AG08396 (cell line): ENCODE measurements at places on chromosomes 11 and 22.
A peak's percentile ranks its signal among the peaks of the same experiment; 100 is the strongest.

DNA sequence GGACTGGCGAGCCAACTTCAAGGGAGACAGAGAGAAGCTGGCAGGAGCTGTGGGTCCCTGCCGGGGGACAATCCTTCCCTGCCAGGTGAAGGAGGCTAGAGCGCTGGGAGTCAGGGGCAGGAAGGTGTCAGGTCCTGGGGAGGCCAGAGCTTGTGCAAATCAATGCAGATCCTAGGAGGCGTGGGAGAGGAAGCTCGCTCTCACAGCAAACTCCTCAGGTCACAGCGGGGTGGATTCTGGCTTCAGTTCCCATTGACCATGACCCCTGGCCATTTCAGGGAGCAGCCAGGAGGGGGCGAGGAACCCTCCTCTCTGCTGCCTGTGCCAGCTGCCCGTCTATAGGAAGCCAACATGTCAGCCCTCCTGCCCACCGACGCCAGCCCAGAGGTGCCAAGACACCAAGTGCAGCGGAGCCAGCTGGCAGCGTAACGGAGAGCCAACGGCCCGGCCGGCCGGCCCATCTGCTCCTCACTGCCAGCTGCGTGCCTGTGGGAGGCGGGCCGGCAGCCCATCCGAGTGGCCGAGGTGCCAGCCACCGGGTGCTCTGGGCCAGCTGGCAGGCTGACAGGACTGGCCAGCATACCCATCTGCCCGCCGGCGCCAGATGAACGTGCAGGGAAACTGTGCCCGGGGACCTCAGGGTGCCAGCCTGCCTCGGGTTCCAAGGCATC, 374.8 kb downstream of the MIAT start:
- DNase-seq: peak; percentile 13

- DNase-seq: no peak
Measured at GRCh38 chr22:45314786-45315185, 5.1 kb downstream of the FAM118A start.

- DNase-seq: peak; percentile 47
Measured at GRCh38 chr11:9972989-9973388, 309.1 kb downstream of the SWAP70 start.

- DNase-seq: no peak
Measured at GRCh38 chr11:126007238-126007637, 55.4 kb downstream of the CDON start.

DNA sequence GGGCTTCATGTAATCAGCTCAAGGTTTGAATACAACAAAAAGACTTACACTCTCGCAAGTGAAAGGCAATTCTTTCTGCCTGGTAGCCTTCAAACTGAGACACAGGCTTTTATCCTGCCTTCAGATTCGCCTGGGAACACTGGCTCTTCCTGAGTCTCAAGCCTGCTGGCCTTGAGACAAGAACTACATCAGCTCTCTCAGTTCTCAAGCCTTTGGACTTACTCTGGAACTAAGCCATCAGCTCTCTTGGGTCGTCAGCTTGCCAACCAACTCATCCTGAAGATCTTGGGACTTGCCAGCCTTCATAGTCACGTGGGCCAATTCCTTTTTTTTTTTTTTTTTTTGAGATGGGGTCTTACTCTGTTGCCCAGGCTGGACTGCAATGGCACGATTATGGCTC, 35.7 kb upstream of the LRRC10B start:
- DNase-seq: no peak

GRCh38 chr22:44721213-44721612, 19.2 kb downstream of the PRR5 start:
- DNase-seq: no peak

GRCh38 chr22:38886333-38886732, 14.3 kb upstream of the CBX6 start:
- no peak for DNase-seq

GRCh38 chr11:78313898-78314297, 103.7 kb downstream of the GAB2 start:
- DNase-seq: no peak

GRCh38 chr11:77129069-77129841, 1.2 kb downstream of the MYO7A start:
- DNase-seq: no peak

GRCh38 chr22:22673628-22674027, 29.2 kb downstream of the GGTLC2 start:
- no peak for DNase-seq

GRCh38 chr22:23752090-23752691, 1.3 kb upstream of the ZNF70 start:
- no peak for DNase-seq

GRCh38 chr22:26320447-26320846, 108.6 kb upstream of the ASPHD2 start:
- DNase-seq: no peak

DNA sequence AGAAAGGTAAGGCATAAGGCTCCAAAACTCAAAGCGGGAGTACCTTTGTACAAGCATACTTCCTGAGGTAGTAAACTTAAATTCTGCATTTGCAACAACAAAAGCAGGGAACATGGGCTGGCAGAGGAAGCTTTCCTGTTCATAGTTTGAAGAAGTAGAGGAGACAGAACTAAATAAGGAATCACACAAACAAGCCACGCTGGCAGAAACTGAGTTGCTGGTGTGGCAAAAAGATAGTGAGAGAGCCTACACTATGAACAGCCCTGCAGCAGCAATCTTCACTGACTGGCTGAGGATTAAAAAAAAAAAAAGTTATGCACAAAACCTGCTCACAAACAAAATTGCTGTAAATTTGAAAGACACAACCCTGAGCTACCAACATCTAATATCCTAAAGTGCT, 46.5 kb downstream of the FCHSD2 start:
- no peak for DNase-seq

- no peak for DNase-seq
Measured at GRCh38 chr11:116348226-116348625, 424.6 kb downstream of the BUD13 start.

DNA sequence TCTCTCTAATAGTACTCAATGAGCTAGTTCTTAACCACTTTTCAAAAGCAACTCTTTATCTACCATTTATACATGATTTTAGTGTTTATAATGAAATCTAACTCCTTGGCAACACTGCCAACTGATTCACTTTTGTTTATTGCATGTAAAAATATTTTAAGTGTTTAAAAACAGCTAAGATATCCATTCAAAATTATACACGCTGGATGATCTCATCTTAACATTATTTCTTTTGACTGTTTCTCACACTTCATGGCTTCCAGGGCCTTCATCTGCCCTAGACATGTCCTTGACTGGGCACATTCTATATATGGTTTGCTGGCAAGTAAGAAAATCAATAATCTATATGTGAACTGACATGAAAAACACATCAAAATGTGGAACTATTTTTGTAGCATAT, 414.6 kb upstream of the LUZP2 start:
- no peak for DNase-seq

GRCh38 chr22:26722159-26722558, 64.8 kb downstream of the MIAT start:
- no peak for DNase-seq

- DNase-seq: no peak
Measured at GRCh38 chr11:128720522-128720985, 26.7 kb downstream of the FLI1 start.

DNA sequence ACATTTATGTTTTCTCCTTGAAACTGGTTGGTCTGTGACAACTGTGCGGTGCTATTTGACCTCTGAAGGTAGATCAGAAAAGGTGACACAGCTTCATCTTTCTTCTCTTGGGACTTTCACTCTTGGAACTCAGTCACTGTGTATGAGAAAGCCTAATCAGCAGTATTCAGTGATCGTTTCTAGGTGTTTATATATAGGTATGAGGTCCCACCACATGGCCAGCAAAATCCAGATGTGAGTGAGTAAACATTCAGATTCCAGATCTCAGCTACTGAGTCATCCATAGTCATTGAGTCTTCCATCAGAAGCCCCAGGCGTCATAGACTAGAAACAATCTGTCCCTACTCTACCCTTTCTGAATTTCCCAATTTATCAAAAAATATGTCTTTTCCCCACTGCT, 117.3 kb upstream of the CTSC start:
- peak; percentile 24 for DNase-seq
